ENCODE measurements at places on chromosomes 2 and 18.

DNA sequence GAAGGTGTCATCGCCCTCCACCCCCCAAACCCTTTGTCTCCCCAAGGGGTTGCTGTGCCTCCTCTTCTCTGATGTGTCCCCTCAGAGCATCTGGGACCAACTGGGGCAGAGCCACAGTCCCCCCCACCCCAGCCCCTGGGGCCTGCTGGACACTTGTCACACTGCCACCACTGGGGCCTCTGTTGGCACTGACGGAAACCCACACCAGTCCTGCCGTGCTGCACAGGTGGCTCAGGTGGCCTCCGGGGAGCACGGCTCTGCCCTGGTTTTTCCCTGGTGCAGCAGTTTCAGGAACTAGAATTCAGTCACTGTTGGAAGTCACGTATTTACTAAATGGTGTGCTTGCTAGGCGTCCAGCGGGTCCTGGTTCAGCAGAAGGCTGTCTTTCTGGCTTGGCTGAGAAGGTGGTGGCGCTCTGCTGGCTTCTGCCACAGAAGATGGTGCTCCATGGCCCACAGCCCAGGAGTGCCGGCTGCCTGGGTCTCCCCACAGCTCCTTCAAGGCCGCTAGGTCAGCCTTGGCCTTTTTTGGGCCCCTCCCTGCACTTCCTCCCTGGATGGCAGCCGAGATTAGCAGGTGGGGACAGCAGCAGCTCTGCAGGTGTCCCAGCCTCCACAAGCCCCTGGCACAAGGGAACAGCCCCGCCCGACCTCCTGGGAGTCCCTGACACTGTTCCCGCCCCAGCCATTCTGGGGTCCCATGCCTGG, 18.6 kb upstream of the KLHL30 start:
- DNase-seq = no peak

GRCh38 chr2:189933911-189934399, 128.6 kb downstream of the MSTN start:
- peak; percentile 64 for DNase-seq

- DNase-seq = no peak
These were observed 197.3 kb upstream of the CCDC150 start for GRCh38 chr2:196442211-196442610.

GRCh38 chr2:197286805-197287595, 23.6 kb downstream of the ANKRD44 start:
- DNase-seq = peak; percentile 59

DNA sequence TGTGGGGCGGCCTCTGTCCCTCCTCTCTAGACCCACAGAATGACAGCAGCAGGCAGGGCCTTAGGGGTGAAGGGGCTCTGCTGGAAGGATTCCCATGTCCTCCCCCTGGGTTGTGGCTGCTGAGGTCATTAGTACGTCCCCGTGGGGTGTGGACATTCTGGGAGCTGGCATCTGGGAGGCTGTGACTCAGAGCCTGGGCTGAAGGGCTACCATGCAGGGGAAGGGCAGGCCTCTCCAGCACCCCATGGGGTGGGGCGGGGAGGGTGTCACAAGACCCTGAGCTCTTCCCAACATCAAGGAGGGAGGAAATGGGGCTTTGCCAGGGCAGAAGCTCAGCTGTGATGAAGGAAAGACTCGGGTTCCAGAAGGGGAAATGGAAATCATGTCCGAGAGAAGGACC, 105.8 kb upstream of the SMAD2 start:
- no peak for DNase-seq

- no peak for DNase-seq
These were observed 59.9 kb downstream of the TNP1 start for GRCh38 chr2:216799873-216800431.

Measured in dermis microvascular lymphatic vessel endothelial cell (primary cell).